ENCODE measurements at places on chromosomes 11 and 22. TPM values are rescaled to one million over a fixed set of nuclear protein-coding genes. Genes with fewer than 3 reads are reported as not detected.

TRIM48 gene
- polyA plus RNA-seq = not detected

IFITM10 gene
- 0.10 TPM for polyA plus RNA-seq

DNA sequence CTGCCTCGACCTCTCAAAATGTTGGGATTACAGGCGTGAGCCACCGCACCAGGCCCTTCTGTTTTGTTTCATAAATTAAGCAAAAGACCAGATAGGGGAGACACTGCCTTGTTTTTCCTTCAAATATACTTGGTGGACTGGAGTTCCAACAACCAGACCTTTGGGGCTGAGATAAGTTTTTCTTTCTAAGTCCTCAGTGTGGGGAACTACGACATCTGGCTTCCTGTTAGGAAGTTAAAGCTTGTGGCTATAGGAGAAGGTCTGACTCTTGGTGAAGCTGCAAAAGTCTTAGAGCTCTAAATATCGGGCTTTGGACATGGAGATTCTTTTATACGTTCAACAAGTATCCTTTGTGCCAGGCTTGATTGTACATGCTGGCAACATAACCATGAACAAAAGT, 64.1 kb upstream of the EED start:
- DNase-seq = no peak

- DNase-seq = peak; percentile 55
Measured at GRCh38 chr22:24525416-24526037, 29.4 kb downstream of the GUCD1 start.

SCGB1A1 gene
- polyA plus RNA-seq = not detected

DNA sequence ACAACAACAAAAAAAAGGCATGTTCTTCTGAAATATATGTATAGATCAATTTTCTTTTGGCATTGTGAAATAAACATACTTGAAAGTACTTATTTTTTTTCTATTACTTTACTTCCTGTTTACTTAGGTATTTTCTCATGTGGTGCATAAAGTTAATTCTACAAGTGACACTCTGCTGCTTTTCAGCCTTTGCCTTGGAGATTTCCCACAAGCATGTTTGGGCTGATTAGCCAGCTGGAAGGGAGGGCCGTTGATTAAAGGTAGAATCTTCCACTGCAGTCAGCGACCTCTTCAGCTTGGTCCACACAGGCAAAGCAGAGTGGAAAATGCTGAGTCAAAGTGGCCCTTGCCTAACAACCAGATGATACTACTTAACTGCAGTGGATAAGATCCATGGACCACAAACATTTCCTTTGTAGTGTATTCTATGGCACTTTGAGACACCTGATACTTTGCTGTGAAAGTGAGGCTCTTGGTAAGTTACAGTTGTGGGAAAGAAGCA, 176.0 kb downstream of the ARHGAP42 start:
- DNase-seq = no peak

- DNase-seq = no peak
Measured at GRCh38 chr22:40040927-40041326, 46.2 kb downstream of the FAM83F start.

CHADL gene
- 0.70 TPM for polyA plus RNA-seq

DNA sequence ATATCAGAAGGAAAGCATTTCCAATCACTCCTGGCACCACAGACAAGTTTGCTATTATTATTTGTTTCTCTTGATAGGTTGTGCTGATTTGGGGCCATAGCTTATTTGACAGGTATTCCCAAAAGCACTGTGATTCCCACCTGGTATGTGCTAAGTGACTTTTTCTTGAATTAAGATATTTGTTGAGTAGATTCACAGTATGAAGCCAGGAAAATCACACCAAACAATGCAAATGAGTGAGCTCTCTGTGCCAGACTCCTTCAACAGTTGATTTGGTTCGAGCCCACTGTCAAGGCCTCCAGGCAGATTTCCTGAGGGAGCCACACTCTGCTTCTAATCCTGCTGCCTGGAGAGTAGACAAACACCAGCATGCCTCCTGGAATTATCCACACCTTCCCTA, 253.0 kb upstream of the POU2AF2 start:
- DNase-seq = no peak

DNA sequence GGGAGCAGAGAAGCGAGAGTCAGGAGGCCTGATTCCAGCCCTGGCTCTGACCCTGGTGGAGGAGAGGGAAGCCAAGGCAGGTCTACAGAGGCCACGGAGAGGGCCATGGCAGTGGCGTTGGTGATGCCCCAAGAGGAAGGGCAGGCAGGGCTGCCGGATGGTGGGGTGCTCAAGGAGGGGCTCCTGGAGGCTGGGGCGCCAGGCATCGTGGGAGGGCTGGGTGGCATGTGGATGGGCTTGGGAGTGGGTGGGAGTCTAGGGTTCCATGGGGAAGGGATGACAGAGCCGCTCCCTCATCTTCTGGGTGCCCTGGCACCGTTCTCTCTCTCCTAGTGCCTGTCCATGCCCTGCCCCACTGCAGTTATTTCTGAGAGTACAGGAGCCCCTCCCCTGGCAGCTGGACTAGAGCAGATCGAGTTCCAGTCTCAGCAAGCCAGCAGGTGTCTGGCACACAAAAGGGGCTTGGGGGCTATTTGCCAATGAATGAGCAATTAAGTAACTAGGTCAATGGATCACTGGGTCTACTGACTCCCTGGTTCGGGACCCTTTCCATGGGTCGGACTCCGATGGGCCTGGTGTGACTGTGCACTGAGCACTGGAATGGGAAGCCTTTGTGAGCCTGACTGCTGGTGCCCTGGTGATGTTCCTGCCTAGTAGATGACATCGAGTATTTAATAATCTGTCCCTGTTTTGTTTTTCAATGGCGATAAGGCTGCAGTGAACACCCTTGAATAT, 570.0 kb downstream of the TBC1D22A start:
- DNase-seq = no peak

- no peak for DNase-seq
Measured at GRCh38 chr11:115678942-115679341, 174.7 kb upstream of the CADM1 start.

DNA sequence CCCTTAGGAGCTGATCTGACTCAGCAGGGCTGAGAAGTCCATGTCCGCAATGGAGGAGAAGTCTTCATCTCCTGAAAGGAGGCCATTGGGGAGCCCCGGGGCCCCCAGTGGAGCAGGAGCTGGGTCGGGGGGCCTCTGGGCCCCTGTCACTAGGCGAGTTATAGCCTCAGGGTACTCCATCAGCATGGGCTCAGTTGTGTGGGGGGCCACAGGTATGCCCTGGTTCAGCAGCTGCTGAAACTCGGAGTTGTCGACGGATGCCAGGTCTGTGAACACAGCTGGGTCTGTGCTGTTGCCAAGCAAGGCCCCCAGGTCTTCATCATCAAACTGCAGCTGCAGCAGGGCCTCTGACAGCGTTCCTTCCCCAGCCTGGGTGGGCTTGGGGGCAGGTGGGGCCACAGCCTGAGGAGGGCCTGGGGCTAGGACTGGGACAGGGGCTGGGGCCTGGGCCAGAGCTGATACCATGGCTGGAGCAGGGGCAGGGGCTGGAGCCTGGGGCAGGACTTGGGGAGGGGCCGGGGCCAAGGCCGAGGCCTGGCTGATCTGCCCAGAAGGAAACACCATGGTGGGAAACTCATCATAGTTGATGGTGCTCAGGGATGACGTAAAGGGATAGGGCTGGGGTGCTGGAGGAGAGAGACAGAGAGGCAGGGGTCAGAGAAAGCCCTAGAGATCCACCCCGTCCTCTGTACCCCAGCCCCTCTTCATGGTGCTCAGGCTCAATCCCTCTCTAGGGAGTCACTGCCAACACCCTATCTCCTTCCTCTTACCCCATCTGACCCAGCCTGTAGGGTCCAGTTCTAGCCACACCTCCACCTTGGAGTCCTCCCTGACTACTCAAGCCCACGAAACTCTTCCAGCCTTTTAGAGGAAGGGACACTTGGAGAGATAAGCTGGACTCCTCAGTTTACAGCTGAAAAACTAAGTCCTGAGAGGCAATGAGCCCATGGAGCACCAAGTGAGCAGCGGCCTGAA, 8.1 kb downstream of the RELA start:
- no peak for DNase-seq

DNA sequence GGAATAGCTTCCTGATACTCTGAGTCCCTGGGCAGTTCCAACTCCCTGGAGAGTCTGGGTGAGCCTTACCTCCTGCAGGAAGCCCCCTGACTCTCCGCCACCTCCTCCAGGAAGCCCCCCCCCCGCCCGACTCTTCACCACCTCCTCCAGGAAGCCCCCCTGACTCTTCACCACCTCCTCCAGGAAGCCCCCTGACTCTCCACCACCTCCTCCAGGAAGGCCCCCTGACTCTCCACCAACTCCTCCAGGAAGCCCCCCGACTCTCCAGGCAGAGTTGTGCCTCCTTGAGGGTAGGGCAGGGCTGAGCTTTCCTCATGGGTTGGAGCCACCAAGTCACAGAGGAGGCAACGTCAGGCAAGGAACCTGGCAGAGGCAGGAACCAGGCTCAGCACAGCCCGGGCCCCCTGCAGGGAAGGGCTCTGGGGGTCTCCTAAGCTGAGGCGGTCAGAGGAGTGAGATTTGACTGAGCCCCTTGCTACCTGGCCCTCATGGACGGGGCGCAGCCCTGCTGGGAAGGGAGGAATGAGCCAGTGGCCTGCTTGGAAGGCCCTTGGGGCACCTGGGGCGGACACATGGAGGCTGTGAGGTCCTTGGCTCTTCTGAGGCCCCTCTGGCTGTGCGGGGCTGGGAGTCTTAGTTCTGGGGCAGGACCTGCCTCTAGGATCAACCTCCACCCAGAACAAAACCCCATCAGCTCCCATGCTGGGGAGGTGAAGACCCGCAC, 18.1 kb downstream of the MRGPRG start:
- DNase-seq = no peak

- DNase-seq = no peak
Measured at GRCh38 chr11:43222215-43222614, 89.6 kb upstream of the API5 start.

- no peak for DNase-seq
Measured at GRCh38 chr11:102849311-102849710, 5.9 kb upstream of the MMP3 start.

GRCh38 chr22:44516841-44517240, 18.8 kb upstream of the RTL6 start:
- no peak for DNase-seq

- no peak for DNase-seq
Measured at GRCh38 chr11:64713016-64713707, 9.8 kb downstream of the NRXN2 start.

PELI3 gene
- polyA plus RNA-seq = 7.0 TPM

DNA sequence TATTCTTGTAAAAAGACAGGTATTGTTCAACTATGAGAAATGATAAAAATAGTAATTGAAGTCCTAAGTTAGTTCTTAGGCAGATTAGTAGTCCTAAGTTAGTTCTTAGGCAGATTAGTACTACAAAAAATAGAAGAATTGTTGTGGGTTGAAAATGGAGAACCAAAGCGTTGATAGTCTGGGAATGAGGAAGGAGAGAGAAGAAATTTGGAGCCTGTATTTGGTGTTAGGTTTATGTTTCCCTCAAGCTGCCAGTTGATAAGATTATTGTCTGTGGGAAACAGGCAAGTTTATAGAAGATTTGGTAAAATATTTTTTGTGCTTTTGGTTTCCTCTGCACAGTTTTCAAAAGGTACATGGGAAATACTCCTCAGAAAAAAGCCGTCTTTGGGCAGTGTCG, 3.6 kb downstream of the BCO2 start:
- DNase-seq = no peak
